RWPE2 (cell line): ENCODE measurements at places on chromosomes 5 and 9.

DNA sequence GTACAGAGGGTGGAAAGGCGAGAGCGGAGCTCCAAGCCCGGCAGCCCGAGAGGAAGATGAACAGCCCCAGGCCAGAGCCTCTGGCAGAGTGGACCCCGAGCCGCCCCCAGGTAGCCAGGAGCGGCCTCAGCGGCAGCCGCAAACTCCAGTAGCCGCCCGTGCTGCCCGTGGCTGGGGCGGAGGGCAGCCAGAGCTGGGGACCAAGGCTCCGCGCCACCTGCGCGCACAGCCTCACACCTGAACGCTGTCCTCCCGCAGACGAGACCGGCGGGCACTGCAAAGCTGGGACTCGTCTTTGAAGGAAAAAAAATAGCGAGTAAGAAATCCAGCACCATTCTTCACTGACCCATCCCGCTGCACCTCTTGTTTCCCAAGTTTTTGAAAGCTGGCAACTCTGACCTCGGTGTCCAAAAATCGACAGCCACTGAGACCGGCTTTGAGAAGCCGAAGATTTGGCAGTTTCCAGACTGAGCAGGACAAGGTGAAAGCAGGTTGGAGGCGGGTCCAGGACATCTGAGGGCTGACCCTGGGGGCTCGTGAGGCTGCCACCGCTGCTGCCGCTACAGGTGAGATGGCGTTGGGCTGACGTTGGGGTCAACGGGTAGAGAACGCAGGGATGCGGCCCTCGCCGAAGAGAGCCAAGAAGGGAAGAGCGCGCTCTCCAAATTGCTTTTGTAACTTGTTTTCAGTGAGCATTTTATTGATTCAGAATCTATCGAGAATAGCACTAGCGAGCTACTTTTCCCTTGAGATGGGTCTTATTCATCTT is at the start of gene PTGER4:
TSS of gene PTGER4 (plus strand) at position 3 of the 769 bp plus-strand sequence. CDS start 1,079 bp downstream, outside the sequence.
- H3K27me3 ChIP-seq: no peaks in the 10 kb centered on the region
- peaks cover 39% of the 10 kb centered on the region for H3K4me1 ChIP-seq
- peak; percentile 75 for DNase-seq

GRCh38 chr9:99375481-99375880 is 153.4 kb downstream of the SEC61B start:
- no peaks in the 10 kb centered on the region for H3K4me1 ChIP-seq
- H3K4me3 ChIP-seq: no peak overlapping the region
- no peaks in the 10 kb centered on the region for H3K36me3 ChIP-seq
- no peaks in the 10 kb centered on the region for H3K27me3 ChIP-seq
- H3K27ac ChIP-seq: no peak overlapping the region

DNA sequence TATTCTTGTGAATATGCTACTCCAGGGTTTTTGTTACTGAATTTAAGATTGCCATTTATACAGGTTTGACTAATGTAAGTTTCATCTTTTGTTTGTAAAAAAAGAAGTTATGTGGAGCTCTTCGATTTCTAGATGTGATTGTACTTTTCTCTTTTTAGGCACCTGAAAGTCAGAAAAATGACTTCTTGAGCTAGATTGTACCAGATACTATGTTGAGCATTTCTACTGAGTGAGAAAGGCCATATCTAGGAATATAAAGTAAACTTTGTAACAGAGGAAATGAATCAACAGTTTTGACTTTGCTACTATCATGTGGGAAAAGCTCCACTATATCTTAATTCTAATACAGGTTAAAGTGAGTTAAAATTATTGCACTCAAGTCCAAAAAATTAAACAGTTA is 25.1 kb downstream of the SMC5 start:
- H3K4me1 ChIP-seq: no peaks in the 10 kb centered on the region
- no peaks in the 10 kb centered on the region for H3K27me3 ChIP-seq
- H3K36me3 ChIP-seq: peaks cover 96% of the 10 kb centered on the region
- no peak overlapping the region for H3K4me3 ChIP-seq
- H3K27ac ChIP-seq: no peak overlapping the region

- no peaks in the 10 kb centered on the region for H3K36me3 ChIP-seq
- no peak for DNase-seq
- no peak overlapping the region for H3K4me3 ChIP-seq
Measured at GRCh38 chr9:93033531-93033930, 25.0 kb upstream of the SUSD3 start.

DNA sequence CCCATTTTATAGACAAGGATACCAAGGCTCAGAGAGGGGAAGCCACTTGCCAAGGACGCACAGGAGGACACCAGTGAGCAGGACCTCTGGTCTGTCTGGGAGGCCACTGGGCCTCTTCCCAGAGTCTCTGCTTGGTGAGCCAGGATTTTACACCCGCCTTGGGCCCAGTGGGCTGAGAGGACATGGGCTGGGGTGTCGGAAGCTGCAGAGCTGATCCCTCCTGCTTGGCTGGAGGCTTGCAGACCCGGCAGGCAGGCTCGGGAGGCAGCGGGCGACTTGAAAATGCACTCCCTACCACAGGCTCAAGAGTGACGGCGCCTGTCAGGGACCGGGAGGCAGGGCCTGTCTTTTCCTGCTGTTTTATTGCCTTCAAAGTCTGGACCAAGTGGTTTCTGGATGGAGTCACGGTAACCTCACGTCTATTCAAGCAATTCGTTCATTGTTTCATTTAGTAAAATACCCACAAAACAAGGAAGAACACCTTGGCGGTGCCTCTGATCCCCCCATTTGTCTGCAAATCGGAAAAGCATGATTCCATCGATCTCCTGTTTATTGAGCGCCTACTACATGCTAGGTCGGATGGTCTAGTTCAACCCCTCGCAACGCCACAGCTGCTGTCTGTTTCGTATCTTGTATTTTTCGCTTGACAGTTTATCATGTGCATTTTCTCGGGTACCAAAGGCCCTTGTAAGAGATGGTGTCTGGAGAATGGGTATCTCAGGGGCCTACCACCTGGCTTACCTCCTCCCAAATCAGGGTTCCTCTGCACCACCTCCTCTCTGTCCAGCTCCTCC is 108.1 kb upstream of the IER5L start:
- no peak overlapping the region for H3K4me3 ChIP-seq
- H3K27ac ChIP-seq: no peak overlapping the region
- no peaks in the 10 kb centered on the region for H3K36me3 ChIP-seq
- no peaks in the 10 kb centered on the region for H3K27me3 ChIP-seq

- no peak overlapping the region for H3K27ac ChIP-seq
- H3K27me3 ChIP-seq: no peaks in the 10 kb centered on the region
- no peak for DNase-seq
- H3K4me3 ChIP-seq: no peak overlapping the region
- H3K4me1 ChIP-seq: no peaks in the 10 kb centered on the region
- H3K36me3 ChIP-seq: no peaks in the 10 kb centered on the region
Measured at GRCh38 chr9:26462213-26462612, 430.4 kb downstream of the CAAP1 start.

- DNase-seq: no peak
- H3K27me3 ChIP-seq: no peaks in the 10 kb centered on the region
- no peak overlapping the region for H3K27ac ChIP-seq
- peaks cover 15% of the 10 kb centered on the region for H3K4me1 ChIP-seq
Measured at GRCh38 chr5:40669606-40670390, 9.9 kb upstream of the PTGER4 start.

DNA sequence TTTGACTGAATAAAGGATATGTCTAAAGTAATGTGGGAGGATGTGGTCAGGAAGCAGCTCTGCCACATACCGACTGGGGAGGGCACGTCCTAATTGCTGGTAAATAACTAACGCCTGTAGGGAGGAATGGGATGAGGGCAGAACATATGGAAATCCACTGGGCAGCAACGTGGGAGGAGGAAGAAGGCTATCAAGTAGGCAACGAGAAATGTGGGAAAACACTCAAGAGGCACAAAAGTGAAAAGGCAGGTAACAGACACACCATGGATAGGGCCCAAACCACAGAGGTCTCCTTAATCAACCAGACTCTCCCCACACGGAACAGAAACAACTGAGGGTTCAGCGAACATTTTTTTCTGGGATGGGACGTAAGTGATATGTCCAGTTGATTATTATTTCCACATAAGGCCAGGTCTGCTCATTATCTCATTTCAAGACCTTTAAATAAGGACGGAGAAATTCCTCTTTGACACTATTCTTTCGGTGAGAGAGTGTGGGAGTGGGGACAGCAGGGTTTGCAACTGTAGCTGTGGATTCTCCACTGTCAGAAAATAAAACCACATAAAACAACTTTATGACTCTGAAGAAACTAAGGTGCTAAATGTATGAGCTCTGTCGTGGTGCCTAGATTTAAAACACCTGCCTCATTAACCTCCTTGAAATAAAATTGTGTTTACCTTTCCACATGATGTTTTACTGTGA is 17.0 kb downstream of the IARS1 start:
- no peak for DNase-seq
- no peaks in the 10 kb centered on the region for H3K4me1 ChIP-seq
- H3K27ac ChIP-seq: no peak overlapping the region
- peaks cover 97% of the 10 kb centered on the region for H3K36me3 ChIP-seq

DNA sequence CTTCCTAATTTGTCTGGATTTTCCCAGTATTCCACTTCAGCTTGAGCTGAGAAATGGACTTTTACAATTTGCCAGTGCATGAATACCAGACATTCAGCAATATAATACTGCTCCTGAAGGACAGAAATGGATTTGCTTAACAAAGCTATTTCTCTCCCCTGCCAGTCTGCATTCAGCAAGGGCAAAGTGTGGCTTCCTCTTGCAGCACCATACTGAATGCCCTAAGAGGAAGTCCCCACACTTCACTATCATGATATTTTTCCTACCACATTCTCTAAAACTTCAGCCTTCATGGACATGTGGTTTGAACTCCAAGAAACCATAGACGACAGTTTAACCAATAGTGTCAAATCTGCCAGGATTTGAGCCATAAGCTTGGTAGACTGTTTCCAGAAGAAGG is 19.8 kb upstream of the TLE4 start:
- H3K36me3 ChIP-seq: no peaks in the 10 kb centered on the region
- H3K27me3 ChIP-seq: no peaks in the 10 kb centered on the region
- no peak overlapping the region for H3K4me3 ChIP-seq

GRCh38 chr5:128949847-128950546 is 15.3 kb upstream of the SLC27A6 start:
- DNase-seq: no peak
- H3K36me3 ChIP-seq: no peaks in the 10 kb centered on the region
- no peaks in the 10 kb centered on the region for H3K27me3 ChIP-seq
- no peak overlapping the region for H3K4me3 ChIP-seq

- H3K4me1 ChIP-seq: no peaks in the 10 kb centered on the region
- H3K27me3 ChIP-seq: no peaks in the 10 kb centered on the region
- no peak overlapping the region for H3K27ac ChIP-seq
- peaks cover 81% of the 10 kb centered on the region for H3K36me3 ChIP-seq
Measured at GRCh38 chr5:75588666-75589065, 22.6 kb upstream of the ANKDD1B start.

GRCh38 chr5:68344447-68345111 is 129.0 kb downstream of the PIK3R1 start:
- no peaks in the 10 kb centered on the region for H3K27me3 ChIP-seq
- H3K4me1 ChIP-seq: peaks cover 23% of the 10 kb centered on the region
- DNase-seq: no peak
- H3K4me3 ChIP-seq: no peak overlapping the region
- H3K27ac ChIP-seq: peak overlapping the region; percentile 45
- H3K36me3 ChIP-seq: no peaks in the 10 kb centered on the region

DNA sequence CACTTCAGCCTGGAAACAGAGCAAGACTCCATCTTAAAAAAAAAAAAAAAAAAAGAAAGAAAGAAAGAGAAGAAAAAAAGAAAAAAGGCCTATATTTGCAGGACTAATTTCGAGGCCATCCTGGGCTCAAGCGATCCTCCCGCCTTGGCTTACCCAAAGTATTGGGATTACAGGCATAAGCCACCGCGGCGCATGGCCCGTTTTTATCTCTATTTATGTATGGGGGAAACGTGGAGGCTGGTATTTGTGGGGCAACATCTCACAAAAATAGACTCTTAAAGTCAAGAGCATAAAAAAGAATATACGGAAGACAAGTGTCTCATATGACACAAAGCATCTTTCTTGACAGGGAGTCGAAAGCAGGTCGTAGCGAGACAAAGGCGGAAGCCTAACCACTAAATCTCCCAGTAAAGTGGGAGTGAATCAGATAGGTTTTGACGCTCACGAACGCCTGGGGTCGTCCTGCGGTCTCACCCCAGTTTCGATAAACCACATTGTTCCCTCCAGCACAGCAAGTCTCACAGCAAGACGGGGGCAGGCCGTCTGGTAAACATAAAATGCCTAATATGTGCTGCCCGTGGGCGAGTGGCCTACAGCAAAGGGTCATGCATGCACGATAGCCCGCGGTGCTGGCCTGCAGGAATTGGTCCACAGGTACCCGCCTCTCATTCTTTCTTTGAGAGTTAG is 1.8 kb upstream of the TRIM41 start:
- DNase-seq: no peak
- no peaks in the 10 kb centered on the region for H3K4me1 ChIP-seq

DNA sequence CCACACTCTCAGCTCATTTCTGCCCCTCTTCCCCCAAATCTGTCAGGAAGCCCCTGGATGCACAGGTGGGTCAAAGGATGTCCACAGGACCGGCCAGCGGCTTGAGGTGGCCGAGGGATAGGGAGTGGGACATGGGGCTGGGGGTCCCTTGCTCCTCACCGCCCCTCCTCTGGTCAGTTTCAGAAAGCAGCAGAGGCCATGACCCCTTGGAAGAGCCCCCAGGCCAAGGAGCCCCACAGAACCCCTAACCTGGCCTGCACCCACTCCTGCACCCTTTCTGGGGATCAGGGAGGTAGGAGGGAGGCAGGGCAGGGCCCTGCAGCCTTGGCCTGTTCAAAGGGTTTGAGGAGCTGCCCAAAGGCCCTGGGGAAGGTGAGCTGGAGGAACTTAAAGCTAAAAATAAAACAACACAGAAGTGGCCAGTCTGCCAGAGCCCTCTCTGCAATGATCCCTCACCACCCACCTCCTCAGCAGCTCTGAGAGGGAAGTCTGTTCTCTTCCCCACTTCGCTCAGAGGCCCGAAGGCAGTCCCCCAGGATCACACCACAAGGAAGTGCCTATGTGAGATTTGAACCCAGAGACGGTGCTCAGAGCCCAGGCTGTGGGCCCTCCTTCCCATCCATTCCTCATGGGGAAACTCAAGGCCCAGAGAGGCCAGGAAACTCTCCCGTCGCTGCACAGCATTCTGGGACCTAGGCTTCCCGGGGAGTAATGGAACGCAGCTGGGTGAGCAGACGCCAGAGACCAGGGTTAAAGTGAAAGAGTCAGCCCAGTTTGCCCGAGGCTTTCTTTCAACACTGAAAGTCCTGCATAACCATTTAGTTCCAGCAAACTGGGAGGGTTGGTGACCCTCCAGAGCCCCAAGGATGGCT is 910 bp downstream of the ENG start:
- H3K4me3 ChIP-seq: peak overlapping the region; percentile 36
- DNase-seq: no peak
- H3K36me3 ChIP-seq: no peaks in the 10 kb centered on the region; the same call in none of the 2 replicates
- peak overlapping the region; percentile 36 for H3K27ac ChIP-seq
- no peaks in the 10 kb centered on the region for H3K4me1 ChIP-seq

DNA sequence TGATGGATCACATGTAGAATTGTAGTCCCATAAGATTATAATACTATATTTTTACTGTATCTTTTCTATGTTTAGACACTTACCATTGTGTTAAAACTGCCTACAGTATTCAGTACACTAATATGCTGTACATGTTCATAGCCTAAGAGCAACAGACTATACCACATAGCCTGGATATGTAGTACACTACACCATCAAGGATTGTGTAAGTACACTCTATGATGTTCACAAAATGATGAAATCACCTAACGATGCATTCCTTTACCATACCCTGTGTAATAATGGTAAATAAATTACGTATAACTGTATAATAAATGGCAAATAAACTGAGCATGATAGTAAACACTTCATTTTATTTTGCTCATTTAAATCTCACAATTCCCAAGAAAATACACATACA is 60.3 kb downstream of the RICTOR start:
- no peaks in the 10 kb centered on the region for H3K27me3 ChIP-seq
- peaks cover 37% of the 10 kb centered on the region for H3K36me3 ChIP-seq
- no peak for DNase-seq
- no peak overlapping the region for H3K27ac ChIP-seq
- H3K4me3 ChIP-seq: no peak overlapping the region

GRCh38 chr5:95838001-95838520 is 15.5 kb upstream of the GLRX start:
- no peak for DNase-seq
- no peak overlapping the region for H3K27ac ChIP-seq
- no peaks in the 10 kb centered on the region for H3K27me3 ChIP-seq
- no peaks in the 10 kb centered on the region for H3K36me3 ChIP-seq
